RPMI8226 (cell line): ENCODE measurements at places on chromosomes 7 and 10.
A peak's percentile ranks its signal among the peaks of the same experiment; 100 is the strongest.

DNA sequence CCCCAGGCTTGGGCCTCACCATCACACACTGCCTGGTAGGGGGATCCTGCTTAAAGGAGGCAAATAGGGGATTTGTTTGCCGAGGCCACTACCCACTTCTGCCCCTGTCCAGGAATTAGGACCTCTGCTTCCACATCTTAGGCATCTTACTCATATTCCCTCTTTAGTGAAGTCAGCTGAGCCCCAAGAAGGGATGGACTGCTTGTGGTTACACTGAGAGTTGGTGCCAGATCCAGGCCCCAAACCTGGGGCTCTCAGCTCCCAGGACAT is 1.6 kb upstream of the GPRIN2 start:
- no peak for DNase-seq

DNA sequence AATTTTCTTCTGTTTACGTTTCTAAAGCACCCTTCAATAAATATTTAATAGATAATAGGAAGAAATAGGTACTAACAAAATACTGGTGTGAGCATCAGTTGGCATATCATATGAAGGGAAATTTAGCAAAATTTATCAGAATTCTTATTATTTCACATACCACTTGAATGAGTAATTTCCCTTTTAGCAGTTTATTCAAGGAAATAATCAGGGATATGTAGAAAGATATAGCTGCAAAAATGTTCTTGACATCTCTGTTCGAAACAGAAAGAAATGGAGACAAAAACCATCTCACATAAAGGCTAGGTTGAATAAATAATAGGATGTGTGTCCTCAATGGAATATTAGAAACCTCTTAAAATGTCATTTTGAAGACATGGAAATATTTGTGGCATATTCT is 35.8 kb upstream of the PIP4K2A start:
- no peak for DNase-seq

- DNase-seq, result no peak
Measured at GRCh38 chr10:79399223-79399831, 46.1 kb downstream of the ZCCHC24 start.

- DNase-seq, result peak; percentile 12
Measured at GRCh38 chr10:97109547-97109946, 76.2 kb downstream of the SLIT1 start.

- DNase-seq, result peak; percentile 72
Measured at GRCh38 chr7:100629117-100629716, 12.1 kb downstream of the TFR2 start.

- no peak for DNase-seq
Measured at GRCh38 chr7:149330914-149331567, 69.0 kb downstream of the ZNF783 start.

GRCh38 chr7:150862356-150862755 is 10.0 kb downstream of the AOC1 start:
- no peak for DNase-seq

- no peak for DNase-seq
Measured at GRCh38 chr7:103129702-103130549, 19.0 kb downstream of the NAPEPLD start.

DNA sequence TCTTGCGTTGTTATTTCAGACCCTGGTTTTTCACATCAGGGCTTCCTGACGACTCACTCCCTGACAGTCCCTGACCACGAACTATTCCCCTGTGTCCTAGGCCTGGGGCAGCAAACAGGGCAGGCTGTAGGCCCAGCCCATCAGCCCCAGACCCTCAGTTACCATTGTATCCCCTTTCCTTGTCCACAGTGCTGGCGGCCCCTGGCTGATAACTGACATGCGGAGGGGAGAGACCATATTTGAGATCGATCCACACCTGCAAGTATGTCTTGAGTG is 50.5 kb upstream of the TRIM8 start:
- no peak for DNase-seq

GRCh38 chr7:140595468-140596092 is 45.0 kb downstream of the DENND2A start:
- DNase-seq, result peak; percentile 27

DNA sequence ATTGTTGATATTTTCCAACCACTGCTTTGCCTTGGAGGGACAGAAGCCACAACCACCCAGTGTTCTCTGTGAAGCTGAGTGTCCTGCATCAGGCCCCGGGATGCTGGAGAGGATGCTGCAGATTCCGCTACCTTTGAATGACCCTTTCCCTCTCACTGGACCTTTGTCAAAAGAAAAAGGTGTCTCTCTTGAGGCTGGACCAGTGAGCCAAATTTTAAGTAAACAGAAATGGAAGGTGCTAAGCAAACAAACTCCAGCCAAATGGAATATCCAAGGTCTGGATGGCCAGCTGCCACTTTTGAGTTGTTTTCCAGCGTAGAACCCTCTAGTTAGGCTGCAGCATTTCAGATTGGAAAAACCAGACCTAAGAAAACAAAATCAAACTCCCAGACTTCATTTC is 145.5 kb downstream of the TRIL start:
- no peak for DNase-seq

DNA sequence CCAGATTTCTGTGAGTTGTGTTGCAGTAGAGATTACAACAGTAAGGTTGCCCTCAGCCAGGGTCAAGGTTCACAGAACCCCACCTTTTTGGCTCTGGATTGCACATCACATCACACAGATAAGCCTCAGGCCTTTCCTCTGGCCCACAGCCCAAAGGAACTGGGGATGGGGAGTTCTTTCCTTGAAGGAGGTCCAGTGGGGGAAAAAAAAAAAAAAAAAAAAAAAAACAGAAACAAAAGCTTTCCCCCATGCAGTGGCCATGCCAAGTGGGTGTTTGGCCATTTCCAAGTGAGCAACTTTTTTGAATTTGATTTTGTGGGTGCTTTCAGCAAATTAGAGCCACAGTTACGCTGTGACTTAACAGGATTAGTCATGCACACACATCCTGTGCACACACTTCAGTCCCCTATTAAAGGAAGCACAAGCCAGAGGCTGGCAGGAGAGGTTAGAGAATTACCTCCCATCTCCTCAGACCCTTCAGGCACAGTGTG is 79.3 kb upstream of the NANOS1 start:
- no peak for DNase-seq

GRCh38 chr7:24778543-24779282 is 21.4 kb upstream of the GSDME start:
- no peak for DNase-seq

DNA sequence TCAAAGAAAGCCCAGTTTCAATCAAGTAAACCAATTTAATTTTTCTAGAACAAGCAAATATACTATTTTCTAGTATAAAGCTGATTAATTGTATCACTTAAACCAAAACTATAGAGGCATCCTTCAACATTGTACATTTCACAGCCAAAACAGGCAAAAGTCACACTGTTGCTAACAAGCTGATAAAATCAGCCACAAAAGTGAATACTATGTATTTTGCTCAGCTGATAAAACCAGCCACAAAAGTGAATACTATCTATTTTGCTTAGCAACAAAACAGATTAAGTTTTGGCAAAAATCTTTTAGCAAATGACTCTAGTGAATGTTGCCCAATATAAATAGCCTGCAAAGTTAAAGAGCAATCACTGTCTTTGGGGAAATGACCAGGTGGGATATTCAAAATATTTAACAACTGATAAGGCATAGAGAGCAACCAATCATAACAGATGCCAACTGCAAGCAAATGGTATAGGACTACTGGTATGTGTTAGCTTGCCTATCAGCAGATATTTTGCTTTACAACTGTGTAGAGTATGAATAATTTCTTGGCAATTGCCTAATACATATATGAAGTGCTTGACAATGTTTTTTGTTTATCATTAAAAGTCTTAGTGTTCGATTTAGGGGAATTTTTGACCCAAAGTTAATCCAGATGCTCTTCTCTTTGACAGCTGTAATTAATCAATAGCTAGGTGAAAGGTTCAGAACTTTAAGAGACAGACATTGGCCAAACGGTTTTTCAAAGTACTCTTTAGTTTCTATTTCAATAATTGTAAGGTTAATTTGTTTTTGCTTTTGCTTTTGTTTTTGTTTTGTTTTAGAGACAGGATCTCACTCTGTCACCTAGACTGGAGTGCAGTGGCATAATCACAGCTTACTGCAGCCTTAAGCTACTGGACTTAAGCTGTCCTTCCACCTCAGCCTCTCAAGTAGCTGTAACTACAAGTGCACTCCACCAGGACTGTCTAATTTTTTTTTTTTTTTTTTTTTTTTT is 44.4 kb upstream of the SP4 start:
- no peak for DNase-seq

- no peak for DNase-seq
Measured at GRCh38 chr7:112540839-112541577, 60.2 kb downstream of the LSMEM1 start.

GRCh38 chr10:106980495-106981451 is 183.7 kb downstream of the SORCS1 start:
- DNase-seq, result peak; percentile 6

DNA sequence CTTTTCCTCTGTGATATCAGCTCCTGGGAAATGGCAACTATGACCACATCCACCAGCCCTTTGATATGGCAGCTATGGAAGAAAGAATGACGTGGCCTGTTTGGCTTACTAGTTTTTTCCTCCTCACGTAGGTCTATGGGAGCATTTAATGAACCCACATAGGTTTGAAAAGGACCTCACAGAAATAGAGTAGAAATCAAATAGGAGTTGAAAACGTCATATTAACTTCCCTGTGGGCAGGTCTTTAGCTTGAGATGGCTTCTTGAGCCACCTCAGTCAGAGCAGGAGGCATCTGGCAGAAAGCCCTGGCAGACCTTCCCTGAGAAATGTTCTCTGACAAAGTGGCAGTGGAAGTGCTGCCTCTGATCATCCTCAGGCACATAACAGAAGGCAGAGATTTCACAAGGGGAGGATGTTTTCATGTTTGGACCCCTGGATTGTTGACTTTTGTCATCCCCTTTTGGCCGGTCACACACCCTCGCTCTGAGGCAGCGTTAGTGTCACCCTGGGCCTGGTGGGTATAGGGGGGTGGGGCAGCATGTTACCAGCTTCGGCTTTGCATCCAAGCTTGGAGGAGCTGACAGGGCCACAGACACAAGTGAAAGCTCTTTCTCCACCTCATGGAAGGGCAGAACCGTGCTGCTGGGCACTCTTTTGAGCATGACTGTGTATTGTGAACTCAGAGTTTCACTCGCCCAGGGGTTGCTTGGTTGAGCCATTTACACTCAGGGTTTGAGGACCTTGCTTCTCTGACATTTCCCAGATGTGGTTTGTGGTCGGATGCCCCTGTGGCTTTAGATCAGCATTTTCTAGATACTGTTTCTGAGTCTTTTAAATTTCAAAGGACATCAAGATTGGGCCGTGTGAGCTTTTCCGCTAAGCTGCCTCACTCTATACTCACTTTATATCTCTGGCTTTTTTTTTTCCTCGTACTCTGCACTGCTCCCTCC is 184.2 kb downstream of the STK31 start:
- DNase-seq, result peak; percentile 65

DNA sequence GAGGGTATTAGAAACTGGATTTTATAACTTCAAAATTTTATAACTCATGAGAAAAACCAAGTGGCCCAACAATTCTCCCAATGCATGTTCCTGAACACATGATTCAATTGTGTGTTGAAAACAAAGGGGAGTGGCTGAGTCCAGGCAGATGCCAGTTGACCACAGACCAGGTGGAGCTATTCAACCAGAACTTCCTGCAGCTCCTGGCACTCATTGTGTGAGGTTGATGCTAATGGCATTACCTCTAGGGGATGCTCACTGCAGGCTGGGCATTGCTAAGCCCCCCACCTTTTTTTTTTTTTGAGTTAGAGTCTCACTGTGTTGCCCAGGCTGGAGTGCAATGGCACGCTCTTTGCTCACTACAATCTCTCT is 20.3 kb downstream of the MYOF start:
- peak; percentile 15 for DNase-seq

- no peak for DNase-seq
Measured at GRCh38 chr7:18037609-18038008, 10.0 kb upstream of the PRPS1L1 start.

DNA sequence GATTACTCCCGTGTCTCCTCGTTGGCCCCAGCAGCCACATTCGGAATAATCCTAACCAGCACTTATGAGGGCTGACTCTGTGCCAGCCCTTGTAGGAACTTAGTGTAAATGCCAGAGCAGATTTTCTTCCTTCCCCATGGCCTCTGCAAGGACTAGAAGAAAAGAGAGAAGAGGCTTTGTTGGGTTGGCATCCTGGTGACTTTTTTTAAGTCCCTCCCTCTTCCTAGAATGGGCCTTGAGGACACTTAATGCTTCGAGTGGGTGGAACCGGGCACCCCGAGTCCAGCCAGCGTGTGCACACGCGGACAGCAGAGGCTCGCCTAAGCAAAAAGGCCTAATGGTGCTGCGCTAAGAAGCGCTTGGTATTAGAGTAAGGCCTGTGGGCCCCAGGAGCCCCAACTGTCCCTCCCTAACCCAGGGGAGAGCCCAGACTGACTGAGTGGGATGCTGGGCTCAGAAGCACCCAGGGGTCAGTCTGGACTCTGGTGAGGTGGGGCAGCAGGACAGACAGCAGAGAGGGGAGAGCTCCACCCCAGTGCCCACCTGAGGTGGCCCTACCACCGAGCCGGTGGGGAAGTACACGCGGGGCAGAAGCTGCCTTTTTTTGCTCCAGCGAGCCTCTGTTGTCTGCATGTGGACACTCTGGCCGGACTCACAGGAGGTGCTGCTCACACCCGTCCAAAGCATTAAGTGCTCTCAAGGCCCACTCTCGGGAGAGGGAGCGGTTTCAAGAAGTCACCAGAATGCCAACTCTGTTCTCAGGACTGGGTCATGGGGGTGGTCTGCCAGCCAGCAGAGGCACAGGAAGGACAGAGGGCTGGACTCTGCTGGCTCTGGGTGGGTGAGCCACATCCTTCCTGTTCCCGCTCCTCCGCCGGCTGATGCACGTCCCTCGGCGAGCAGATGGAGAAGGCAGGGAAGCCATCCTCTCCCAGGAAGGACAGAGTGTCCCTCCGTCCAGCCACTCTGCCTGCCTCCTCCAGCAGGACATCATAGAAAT is 12.5 kb downstream of the ITPRIP start:
- no peak for DNase-seq

GRCh38 chr10:78197628-78198272 is 164.1 kb downstream of the RPS24 start:
- DNase-seq, result no peak

GRCh38 chr7:36404639-36405408 is 15.2 kb downstream of the ANLN start:
- DNase-seq, result no peak

GRCh38 chr7:102872460-102872859 is 40.3 kb upstream of the LRRC17 start:
- no peak for DNase-seq

DNA sequence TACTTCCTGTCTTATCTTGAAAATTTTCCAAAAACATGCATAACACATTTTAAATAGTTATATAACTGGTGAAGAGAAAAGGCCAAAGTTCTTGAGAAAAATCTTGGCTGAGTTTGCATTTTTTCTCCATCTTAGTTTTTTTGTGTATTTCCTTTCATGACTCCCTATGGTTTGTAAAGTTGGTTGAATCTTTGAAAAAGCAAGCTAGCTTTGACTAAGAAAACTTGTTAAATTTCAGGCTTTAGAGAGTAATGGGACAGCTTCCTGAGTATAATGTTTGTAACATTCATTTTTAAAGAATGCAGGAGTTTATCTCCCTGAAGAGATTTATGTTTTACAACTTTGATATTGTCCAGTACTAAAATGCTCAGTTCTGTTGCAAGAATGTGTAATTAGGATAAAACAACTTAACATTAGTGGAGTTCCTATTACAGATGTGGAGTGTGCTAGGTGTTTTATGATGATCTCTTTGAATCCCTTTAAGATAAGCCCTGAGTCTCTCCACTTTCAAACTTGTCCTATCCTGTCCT is 11.1 kb upstream of the HERPUD2 start:
- DNase-seq, result no peak

GRCh38 chr7:112223310-112223709 is 16.8 kb downstream of the ZNF277 start:
- no peak for DNase-seq

- DNase-seq, result no peak
Measured at GRCh38 chr7:51297986-51298385, 18.6 kb downstream of the COBL start.

- no peak for DNase-seq
Measured at GRCh38 chr7:100105534-100105933, 4.1 kb downstream of the AP4M1 start.
